WTC11 (cell line): ENCODE measurements at places on chromosomes 12 and 14.

DNA sequence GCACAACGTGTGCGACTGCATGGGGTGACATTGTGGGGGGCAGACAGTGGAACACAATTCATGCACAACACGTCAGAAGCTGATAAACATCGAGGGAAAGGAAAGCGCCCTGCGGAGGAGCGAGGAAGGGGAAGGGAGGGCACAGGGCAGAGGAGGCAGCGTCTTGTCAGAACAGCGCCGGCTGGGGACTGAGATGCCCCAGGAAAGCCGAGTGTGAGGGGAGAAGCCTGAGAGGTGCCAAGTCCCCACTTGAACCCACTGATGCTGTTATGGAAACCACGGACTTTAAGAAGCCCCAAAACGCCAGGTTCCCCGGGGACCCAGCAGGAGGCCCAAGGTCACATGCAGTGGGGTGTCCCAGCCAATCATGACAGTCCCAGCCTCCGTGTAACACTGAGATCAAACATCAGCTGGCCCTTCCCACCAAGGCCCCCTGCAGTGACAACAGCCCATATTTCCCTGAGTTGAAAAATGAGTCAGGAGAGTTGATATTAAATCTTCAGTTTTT, 70.0 kb downstream of the GALNT9 start:
- no peak for DNase-seq

DNA sequence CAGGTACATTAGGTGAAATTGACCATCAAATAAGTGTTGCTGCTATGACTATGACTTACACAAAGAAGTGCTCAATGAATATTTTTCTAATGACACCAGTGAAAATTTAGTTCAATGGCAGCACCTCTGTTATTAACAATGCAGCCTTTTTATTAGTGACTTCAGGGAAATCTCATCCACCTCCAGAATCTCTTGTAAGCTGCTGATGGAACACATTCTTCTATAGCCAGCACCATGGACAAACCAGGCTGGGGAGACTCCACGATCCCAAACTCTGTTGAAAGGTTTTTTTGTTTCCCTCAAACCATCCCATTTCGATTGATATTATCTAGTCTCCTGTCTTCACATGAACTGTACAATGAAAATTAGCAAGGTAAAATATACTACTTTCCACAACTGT, 265.9 kb downstream of the ITPR2 start:
- no peak for DNase-seq

GRCh38 chr14:23237772-23238594, at the start of gene RNF212B:
Gene RNF212B (plus strand): TSS chr14:23237936. CDS start chr14:23240346, 2,410 bp downstream.
- peak; percentile 98 for DNase-seq

- no peak for DNase-seq
Measured at GRCh38 chr12:70559390-70559789, 77.8 kb downstream of the PTPRB start.

GRCh38 chr12:49809381-49809905, 18.8 kb downstream of the NCKAP5L start:
- no peak for DNase-seq
